GM20000 (cell line): ENCODE measurements at places on chromosomes 3 and 15.

- DNase-seq: peak; percentile 22
These were observed 213.6 kb downstream of the GAP43 start for GRCh38 chr3:115836944-115837343.

DNA sequence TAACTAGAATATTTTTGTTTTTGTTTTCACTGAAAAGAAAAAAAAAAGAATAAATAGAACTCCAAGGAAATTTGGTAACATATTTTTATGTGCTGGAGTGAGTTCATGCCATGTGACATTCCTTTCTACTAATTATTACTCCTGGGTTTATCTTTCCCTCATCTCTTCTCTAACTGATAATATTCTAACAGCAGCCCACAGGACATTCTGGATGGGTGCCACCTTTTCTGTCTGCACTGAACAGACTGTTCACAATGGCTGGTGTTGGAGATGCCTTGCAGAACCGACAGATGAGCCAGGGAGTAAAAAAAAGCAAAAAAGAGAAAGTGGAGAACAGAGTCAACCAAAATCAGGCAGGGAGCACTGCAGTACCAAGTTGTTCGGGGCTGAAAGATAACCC is 151.3 kb downstream of the OR4M2 start:
- no peak for DNase-seq

DNA sequence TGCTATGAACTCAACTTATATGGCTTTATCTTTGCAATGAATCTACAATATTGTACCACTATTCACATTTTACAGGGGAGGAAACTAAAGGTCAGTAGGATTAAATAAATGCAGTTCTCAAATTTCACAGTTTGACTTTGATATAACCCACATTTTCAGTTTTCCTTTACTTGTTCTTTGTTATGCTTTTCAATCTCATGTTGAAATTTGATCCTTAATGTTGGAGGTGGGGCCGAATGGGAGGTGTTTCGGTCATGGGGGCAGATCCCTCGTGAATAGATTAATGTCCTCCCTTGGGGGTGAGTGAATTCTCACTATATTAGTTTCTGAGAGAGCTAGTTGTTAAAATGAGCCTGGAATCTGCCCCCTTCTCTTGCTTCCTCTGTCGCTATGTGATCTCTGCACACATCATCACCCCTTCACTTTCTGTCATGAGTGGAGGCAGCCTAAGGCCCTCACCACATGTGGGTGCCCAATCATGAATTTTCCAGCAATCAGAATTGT is 44.7 kb downstream of the CD200 start:
- DNase-seq: no peak

DNA sequence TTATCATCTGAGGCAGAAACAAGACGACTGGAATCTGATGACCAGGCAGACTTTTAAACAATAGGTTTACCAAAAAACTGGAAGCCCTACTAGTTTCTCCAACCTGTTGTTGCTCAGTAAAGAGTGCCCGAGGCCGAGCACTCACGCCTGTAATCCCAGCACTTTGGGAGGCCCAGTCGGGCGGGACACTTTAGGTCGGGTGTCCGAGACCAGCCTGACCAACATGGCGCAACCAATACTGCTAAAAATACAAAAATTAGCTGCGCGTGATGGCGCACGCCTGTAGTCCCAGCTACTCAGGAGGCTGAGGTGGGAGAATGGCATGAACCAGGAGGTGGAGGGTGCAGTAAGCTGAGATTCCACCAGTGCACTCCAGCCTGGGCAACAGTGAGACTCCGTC is 1.1 kb upstream of the WDR5B start:
- DNase-seq: no peak

DNA sequence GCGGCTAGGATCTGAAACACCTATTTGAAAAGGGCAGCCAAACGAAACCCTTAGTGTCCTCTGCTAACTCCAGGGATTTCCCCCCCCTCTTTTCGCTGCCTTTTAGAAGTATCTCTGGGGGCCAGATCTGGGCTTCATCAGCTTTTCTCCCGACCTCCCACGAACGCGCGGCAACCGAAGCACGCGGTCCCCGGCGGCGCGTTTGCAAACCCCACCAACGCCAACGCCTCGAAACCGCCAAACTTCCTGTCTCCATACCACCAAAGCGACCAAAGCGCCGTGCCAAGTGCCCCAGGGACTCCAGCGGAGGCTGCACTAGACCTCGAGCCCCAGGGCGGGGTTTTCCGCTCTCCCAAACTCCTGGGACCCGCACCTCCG is 155.8 kb upstream of the FRMD4B start:
- peak; percentile 16 for DNase-seq

GRCh38 chr3:124207077-124207476 is 215.2 kb upstream of the ROPN1 start:
- DNase-seq: no peak

- no peak for DNase-seq
These were observed 10.9 kb upstream of the CDC25A start for GRCh38 chr3:48199117-48199516.

DNA sequence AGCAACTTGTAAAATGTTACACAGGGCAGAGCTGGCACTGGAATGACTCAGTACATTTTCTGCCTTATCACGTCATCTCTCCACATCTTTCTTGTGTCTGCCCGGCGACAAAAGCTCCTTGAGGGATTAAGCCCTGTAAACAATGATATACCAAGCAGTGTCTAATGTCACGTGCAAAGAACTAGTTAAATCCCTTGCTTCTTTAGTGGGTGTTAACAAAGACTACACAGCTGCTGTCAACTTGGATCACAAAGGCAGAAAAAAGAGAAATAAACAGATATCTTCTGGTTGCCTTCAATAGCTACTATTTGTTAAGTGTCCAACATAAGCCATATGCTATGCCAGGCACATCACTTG is 48.1 kb upstream of the FRMD4B start:
- DNase-seq: no peak

GRCh38 chr3:170600005-170600624 is 14.2 kb upstream of the SLC7A14 start:
- no peak for DNase-seq

GRCh38 chr3:150069154-150069527 is 98.4 kb upstream of the PFN2 start:
- DNase-seq: no peak

DNA sequence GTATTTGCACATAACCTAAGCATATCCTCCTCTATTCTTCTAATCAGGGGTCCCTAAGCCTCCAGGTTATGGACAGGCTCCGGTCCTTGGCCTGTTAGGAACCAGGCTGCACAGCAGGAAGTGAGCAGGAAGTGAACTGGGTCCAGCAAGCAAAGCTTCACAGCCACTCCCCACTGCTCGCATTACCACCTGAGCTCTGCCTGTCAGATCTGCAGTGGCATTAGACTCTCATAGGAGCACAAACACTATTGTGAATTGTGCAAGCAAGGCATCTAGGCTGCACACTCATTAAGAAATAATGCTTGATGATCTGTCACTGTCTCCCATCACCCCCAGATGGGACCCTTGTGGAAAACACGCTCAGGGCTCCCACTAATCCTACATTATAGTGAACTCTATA is 9.8 kb downstream of the MSL2 start:
- no peak for DNase-seq

- no peak for DNase-seq
These were observed 498.6 kb upstream of the ATP11B start for GRCh38 chr3:182294696-182295095.

- DNase-seq: no peak
These were observed 605.7 kb upstream of the GRM7 start for GRCh38 chr3:6255229-6255628.

GRCh38 chr15:101004986-101005747 is 86.0 kb downstream of the LRRK1 start:
- DNase-seq: no peak

DNA sequence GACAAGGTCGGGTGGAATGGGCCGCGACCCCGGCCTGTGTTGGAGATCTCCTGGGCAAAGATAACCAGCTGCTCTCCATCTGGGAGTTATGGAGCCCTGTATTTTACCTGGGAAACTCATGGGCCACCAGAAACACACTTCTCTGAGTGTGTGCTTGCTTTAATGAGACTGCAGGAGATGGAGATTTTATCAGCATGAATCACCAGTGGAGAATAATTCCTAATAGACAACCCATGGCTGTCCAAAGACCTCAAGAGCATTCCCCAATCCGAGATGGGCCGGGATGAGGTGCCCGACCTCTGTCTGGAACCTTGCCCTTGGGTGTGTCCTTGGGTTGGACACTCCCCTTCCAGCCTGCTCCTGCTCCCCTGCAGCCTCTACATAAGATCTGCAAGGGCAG is 389.3 kb downstream of the GABRG3 start:
- DNase-seq: no peak

GRCh38 chr3:14538451-14539088 is 1.6 kb downstream of the GRIP2 start:
- no peak for DNase-seq

GRCh38 chr3:13459605-13460340 is 20.3 kb upstream of the HDAC11 start:
- no peak for DNase-seq

- DNase-seq: no peak
These were observed 86.7 kb downstream of the VGLL4 start for GRCh38 chr3:11556851-11557644.

DNA sequence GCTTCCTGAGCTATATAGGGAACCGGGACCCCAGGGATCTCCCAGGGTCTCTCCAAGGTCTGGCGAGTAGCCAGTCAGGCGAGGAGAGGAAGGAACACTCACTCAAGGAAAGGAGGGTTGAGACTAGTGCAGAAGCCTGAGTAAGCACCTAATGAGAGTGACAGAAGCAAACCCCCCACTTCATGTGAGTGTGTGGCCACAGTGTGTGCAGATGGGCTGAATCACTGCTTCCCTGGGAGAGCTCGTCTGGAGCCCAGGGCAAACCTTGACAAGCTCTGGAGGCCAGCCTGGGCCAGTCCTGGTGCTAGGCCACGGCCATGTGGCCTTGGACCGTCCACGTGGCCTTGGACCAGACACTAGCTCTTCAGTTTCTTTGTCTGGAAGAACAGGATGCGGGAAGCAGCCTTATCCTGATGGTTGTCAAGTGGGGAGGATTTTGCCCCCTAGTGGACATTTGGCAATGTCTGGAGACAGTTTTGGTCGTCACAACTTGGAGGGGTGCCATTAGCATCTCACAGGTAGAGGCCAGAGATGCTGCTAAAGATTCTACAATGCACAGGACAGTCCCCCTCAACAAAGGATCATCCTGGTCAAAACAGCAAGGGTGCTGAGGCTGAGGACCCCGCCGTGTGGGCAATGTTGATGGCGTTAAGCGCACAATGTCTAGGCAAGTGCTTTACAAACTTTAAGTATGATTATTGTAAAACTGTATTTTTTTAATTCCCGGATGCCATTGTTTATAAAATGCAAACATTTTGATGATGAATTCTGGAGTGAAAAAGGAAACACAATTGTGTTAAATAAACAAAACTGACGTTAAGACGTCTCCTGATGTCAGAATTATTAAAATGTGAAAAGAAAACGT is 34.8 kb upstream of the CTSH start:
- peak; percentile 49 for DNase-seq

DNA sequence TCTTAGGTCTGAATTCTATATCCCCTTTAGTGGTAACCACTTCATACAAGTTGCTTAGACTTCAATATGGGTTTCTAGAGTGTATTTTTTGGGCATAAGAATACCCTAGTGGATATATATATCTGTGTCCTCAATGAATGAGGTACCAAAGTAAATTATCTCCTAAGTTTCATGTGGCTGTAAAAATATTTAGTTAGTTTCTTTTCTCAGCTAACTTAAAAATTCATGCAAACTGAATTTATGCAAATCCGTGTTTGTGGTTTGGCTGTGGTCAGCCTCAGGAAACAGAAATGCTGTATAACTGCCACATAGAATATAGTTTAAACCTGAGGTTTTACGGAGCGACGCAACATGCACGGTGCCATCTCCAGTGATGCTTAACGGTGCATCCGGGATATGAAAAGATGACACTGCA is 80.3 kb downstream of the PEX5L start:
- peak; percentile 54 for DNase-seq

GRCh38 chr15:67805666-67806516 is 19.4 kb upstream of the SKOR1 start:
- DNase-seq: no peak

DNA sequence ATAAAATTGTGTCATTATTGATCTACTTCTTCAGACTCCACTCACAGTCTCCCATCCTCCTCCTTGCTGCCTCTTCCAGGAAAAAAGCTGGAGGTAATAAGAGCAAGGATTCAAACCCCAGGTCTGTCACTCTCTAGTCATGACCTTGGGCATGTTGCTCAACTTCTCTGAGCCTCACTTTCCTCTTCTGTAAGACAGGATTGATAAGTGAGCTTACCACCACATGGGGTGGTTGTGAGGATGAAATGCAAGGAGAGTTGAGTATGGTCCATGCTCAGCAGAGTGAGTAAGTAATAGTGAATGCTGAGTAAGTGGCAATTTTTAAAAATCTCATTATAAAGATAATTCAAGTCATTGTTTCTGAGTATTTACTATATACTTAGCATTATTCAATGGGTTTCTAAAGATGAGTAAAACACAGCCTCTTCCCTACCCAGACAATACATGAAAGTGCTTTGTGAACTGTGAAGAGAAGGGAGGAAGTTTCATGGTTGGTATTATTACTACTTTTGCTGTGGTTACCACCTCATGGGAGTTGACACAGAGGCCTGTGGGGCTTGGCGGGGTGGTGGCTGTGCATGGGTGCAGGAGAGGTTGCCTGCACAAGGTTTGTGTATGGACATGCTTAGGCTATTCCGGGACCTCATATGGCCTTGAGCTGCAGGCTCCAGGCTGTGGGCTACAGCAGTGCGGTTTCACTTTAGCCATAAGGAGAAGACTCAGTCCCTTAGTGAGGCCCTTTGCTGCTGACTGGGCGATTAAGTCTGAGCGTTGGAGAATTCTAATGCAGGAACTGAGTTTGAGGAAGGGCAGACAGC is 30.0 kb downstream of the SLC6A11 start:
- DNase-seq: no peak

DNA sequence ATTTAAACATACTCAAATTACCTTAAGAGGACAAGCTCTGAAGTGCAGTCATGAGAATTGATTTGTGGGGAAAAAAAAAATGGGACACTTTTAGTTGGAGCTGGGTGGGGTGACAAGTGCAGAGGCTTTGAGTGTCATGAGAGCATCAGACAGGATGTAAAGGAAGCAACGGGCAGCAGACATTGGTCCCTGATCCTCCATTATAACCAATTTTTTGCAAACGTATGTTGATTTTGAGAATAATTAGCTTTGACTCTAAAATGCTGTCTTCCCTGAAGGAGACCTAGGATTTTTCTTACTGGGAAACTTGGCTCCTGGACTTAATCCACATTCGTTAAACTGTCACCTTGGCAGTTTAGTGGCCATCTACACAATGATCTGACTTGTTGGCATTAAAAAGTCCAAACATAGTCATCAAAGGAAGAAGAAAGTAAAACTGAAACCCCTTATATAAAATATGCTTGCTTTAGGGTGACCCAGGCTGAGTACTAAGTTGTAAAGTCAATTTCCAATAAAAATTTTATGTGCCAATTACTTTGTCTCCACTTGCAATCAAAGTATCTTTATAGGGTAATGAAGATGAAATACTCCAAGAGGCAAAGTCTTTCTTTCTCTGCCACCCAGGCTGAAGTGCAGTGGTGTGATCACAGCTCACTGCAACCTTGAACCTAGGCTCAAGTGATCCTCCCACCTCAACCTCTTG is 45.6 kb downstream of the BCL2L10 start:
- DNase-seq: no peak

- no peak for DNase-seq
These were observed 25.2 kb upstream of the CLSTN2 start for GRCh38 chr3:139909811-139910210.
